Right lobe of liver (tissue), 6 donors: ENCODE measurements at places on chromosomes 4 and X.

GRCh38 chr4:83011689-83012199, 1.1 kb upstream of the LIN54 start:
- no peak for DNase-seq

DNA sequence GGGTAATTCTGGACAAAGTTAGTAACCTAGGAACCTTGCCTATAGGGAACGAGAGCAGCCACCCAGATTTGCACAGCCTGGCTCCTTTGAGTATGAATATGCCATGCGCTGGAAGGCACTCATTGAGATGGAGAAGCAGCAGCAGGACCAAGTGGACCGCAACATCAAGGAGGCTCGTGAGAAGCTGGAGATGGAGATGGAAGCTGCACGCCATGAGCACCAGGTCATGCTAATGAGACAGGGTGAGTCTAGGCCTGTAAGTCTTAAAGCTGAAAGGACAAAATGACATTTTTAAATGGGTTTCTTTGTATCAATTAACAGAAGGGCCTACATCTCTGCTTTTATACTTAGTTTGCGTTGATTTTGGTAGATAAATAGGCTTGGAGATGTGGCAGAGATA, 4.7 kb upstream of the ITGB1BP2 start:
- no peak for DNase-seq

DNA sequence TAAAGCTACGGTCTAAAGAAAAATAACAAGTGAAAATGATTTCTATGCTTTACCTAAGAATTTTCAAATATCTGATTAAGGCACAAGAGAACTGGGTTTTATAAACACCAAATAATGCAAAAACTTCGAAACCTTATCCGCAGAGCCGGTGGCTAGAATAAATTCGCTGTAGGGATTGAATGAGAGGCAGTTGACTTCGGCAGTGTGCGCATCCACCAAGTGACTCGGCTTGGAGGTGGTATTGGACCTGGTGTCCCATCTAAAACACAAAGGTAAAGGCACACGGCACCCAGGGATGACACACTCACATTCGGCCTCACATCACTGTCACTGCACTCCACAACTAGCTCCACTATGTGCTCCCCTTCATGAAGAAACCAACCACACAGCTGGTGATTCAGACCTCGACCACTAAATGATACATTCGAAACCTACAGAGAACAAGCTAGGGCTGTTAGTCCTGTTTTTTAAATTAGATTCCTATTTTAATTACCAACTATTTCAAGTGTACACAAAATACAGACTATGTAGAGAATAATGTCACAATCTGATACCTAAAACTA, 17.5 kb downstream of the RBBP7 start:
- no peak for DNase-seq

DNA sequence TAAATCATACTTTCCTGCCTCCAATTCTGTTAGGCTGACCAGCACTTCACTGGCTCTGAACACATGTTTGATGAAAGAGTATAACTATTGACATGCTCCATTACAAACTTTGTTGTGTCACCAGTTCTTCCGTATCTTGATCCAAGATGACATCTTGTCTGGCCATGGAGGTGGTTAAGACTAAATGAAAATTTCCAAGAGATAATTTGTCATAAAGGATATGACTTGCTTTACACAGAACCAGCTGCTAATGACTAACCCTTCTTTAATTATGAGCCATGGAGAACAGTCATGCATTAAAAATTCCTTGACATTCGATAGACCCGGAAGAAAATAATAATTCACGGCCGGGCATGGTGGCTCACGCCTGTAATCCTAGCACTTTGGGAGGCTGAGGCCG, 17.7 kb upstream of the N4BP2 start:
- DNase-seq, result no peak

DNA sequence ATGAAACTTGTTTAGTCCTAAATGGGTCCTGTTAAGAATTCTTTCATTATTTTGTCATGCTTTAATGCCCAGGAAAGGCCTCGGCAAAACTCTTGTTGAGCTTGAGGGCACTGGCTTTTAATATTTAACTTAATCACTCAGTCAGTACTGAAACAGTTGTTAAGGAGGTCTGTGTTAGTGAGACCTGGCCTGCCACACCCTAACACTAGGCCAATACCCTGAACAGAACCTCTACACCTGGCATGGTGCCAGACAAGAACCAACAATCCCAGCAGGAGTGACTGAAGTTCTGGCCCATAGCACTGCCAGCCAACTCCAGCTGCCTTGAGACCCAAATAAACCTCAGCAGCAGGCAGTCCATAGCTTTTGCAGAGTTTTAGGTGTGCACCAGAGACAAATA, 85.7 kb upstream of the ITM2A start:
- no peak for DNase-seq

DNA sequence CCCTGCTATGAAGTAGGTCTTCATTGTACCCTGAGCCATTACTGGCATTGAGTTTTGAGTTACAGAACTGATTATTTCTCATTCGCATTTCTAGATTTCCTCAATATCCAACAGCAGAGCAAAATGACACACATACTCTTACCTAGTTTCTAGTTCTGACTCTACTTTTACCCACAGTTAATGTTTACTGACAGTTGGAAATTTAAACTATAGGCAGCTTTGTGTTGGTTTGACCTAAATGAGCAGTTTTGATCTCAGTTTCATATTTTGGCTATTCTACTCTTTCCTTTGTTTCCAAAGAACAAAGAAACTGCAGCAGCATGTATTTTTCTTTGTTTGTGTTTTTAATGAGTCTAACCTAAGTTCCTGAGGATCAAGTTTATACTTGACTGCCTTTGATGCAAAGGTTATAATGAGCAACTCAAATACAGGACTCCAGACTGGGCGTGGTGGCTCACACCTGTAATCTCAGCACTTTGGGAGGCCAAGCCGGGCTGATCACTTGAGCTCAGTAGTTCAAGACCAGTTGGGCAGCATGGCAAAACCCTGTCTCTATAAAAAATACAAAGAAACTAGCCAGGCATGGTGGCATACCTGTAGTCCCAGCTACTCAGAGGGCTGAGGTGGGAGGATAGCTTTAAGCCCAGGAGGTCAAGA, 30.4 kb downstream of the TXK start:
- DNase-seq, result no peak

DNA sequence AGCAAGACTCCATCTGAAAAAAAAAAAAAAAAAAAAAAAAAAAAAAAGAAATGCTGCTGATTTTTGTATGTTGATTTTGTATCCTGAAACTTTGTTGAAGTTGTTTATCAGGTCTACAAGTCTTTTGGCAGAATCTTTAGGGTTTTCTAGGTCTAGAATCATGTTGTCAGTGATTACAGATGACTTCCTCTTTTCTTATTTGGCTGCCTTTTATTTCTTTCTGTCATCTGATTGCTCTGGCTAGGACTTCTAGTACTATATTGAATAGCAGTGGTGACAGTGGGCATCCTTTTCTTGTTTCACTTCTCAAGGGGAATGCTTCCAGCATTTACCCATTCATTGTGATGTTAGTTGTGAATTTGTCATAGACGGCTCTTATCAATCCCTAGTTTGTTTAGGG, 334.4 kb downstream of the SPRY1 start:
- DNase-seq, result no peak
